Activated CD4-positive, alpha-beta T cell treated with anti-CD3 and anti-CD28 coated beads, Interleukin-10, Interleukin-2, amounts not matched to agents 100 ng/mL and 50 ng/mL, durations not matched to agents 16 hours and 8 hours (primary cell): ENCODE measurements at places on chromosomes 3 and 15.

DNA sequence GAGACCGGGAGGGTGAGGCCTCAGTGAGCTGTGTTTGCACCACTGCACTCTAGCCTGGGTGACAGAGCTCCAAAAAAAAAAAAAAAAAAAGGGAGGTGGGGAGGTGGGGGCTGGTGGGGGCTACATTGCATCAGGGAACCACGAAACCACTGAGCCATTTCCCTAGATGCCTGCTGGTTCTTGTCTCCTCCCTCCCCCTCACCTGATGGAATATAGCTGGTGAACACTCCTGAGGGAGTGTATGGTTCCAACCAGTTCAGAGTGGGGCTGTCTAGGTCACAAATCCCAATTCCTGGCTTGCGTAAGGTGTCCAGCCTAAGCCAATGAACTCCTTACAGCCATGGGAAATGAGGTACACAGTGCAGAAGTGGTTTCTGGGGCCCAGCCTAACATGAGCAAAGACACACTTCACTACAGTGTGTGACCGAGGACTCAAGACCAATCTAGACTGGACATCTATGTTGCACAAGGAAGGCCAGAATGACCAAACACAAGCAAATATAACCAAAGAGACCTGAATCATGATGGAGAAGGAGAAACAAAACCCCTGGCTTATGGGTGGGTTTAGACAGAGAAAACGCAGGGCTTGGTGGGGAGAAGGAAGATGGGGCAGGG lies 39.1 kb upstream of the OSBPL11 start:
- DNase-seq: no peak

GRCh38 chr15:64163659-64164362 lies 989 bp upstream of the PPIB start:
- peak; percentile 23 for DNase-seq

DNA sequence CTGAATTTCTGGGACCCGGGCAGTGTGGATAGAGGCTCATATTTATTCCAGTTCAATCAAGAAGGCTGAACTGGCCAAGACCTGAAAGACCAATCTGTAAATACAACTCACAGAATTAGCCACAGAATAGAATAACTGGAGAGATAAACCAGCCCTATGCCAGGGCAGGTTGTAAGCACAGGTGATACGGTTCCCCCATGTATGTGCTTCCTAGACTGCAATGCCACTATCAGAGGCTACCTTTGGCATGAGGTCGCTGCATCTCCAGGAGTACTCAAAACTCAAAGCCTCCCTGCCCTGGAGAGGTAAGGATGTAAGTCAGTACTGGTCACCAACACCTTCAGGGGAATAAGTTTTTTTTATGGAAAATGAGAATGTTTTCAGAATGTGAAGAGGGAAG lies 235.5 kb downstream of the NR1D2 start:
- DNase-seq: no peak

DNA sequence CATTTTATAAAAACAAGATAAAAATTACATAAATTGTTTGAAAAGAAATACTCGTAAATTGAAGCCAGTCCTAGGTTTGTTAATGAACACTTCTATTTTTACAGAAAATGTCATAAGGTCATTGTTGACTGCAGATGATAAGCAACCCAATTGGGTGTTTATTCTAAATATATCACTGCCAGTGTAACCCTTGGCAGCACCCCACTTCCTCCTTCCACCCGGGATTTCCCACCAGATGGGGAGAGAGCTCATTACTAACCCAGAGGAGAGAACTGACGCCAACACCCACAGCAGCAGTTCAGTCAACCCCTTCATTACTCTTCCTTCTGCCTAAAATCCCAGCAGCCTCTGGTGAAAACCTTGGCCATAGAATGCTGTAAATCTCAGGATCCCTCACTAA lies 307.6 kb downstream of the GAP43 start:
- DNase-seq: no peak

GRCh38 chr15:70195587-70196305 lies 98.0 kb upstream of the TLE3 start:
- no peak for DNase-seq

DNA sequence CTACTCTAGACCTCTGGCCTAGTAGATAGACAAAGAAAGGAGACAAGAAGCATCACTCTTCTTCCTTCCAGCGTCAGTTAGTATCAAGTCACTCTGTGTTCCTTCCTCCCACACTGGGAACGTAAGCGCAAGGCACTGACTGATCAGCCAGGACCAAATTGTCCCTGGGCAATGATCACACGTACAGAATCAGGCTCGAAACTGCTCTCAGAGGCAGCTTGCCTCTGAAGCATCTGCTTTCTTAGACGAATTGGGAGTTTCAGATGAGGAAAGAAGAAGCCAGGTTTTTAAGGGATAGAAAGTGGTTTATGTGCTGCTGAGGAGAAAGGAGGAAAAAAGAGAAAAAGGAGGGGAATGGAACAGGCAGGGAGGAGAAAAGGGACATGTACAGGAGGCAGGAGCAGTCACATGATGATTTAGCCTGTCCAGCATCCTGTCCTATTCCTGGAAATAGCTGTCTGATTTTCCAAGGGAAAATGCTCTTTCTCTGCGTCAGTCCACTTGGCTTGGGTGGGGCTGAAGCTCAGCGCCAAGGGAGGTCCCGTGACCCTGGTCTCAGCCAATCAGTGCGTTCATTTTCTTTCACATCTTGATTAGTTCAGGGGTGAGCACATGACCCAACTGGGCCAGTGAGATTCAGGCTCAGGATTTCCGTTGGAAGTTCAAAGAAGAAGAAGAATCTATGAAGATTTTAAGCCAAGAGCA lies 102.0 kb upstream of the PRICKLE2 start:
- DNase-seq: no peak

DNA sequence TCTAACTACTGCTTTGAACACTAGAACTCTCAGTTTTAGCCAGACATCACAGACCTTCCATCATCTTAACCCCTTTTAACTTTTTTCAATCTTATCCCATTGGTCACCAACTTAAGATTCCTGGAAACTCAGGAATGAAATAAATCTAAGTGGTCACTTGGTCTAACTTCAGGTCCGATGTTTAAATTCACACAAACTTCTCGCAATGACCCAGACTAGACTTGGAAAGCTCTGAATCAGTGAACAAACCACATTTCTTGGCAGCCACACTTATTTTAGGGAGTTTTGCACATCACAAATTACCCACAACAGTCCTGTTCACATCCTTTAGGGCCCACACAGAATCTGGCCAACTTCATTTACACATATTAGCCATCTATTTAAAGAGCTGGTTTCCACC lies 118.9 kb downstream of the MAGI1 start:
- DNase-seq: no peak

GRCh38 chr15:85035980-85036379 lies 54.3 kb downstream of the PDE8A start:
- no peak for DNase-seq

GRCh38 chr15:33152502-33153109 lies 41.9 kb downstream of the FMN1 start:
- no peak for DNase-seq

DNA sequence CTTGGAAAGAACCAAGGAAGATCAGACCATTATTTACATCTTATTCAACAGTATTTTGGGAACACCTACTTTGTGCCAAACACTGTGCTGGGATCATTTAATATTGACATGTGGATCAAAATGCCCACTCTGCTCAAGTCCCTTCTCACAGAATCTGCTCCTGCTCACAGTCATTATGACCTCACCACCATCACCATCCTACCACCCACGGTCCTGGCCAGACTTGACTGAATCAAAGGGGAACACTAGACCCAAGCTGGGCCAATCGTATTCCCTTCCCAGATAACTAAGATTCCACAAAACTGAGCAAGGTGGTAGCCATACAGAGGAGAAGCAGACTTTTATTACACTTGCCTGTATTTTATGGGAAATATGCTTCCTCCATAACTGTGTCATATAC lies 3.4 kb upstream of the CEP152 start:
- no peak for DNase-seq

DNA sequence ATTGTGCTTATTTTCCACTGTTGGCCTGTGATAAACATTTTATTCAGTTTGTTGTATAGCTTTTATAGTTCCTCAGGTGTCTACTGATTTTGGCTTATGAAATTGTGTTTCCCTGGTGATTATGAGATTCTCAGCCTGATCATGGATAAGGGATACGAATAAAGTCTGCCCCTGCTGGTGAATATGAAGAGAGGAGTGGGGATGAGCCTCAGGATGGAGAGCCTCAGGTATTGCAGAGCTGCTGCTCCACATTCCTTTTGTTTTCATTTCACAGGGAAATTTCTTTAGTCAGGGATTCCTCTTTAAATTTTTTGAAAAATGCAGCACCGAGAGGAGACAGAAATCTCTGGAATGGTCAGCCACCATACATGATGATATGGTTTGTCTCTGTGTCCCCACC lies 14.7 kb upstream of the RAB6B start:
- no peak for DNase-seq

DNA sequence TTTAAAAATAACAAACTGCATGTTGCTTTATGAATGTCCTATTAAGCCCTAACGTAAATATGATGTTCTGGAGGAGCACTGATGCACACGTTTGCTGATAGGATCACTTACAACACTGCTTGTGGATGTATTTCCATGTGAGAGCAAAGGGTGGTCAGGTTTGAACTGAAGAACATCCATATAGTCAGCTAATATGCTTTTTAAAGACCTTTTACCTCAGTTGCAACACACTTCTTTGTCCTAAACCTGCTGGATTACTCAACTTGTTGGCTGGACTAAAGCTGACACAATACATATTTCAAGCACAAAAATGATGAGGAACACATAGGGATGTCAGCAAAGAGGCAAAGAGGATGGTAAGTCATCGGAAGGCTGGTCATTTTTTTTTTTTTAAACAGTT lies 186.6 kb downstream of the TIGIT start:
- no peak for DNase-seq

DNA sequence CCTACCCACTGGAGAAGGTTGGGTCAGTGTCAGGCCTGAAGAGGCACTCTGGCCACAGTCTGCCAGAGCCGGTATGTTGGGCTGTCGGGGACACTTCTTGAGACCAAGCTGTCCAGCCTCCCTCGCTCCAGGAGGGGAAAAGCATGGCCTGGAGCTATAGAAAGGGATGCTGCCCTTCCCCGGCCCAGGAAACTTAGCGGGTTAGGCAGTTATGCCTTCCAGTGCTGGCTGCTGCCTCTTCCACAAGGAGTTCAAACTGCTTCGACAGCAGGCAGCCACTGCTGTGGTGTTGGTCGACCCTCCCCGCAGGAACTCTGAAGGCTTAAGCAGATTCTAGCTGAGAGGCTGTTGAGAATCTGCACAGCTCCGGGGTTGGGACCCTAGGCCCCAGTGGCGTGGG lies 819.4 kb downstream of the DIPK2A start:
- no peak for DNase-seq

- DNase-seq: no peak
Measured at GRCh38 chr3:187629711-187630110, 40.5 kb downstream of the SST start.

DNA sequence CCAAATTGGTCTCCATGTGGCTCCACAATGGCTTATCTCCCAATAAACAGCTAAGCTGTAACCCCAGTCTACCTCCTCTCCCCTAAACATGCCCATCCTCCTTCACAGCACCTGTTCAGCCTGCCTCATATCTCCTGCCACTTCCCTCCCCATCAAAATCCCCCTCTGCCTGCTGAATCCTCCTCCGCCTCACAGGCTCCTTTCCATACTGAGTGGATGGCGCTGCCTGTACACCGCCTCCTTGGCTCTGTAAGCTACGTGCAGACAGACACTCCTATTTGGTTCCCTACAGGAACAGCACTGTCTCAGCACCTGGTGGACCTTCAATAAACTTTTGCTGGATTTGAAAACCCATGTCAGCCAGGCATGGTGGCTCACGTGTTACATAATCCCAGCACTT lies 53.7 kb downstream of the ADCY5 start:
- DNase-seq: no peak

DNA sequence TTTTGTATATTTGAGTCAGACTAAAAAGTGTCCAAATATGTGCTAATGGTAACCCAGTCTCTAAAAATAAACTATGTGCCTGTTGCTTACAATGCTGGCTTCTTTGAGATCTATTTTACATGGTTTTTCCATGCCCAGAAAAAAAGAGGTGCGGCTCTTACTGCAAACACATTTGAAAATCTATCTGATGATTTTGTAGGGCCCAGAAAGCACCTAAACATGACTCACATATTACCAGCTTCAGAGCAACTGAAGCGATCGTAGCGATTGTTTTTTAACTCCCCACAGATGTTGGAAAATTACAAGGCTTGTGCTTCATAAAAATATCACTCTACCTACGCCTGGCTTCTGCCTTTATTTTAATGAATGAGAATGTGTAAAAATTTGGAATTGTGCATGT lies 53.5 kb downstream of the SUCNR1 start:
- DNase-seq: no peak

DNA sequence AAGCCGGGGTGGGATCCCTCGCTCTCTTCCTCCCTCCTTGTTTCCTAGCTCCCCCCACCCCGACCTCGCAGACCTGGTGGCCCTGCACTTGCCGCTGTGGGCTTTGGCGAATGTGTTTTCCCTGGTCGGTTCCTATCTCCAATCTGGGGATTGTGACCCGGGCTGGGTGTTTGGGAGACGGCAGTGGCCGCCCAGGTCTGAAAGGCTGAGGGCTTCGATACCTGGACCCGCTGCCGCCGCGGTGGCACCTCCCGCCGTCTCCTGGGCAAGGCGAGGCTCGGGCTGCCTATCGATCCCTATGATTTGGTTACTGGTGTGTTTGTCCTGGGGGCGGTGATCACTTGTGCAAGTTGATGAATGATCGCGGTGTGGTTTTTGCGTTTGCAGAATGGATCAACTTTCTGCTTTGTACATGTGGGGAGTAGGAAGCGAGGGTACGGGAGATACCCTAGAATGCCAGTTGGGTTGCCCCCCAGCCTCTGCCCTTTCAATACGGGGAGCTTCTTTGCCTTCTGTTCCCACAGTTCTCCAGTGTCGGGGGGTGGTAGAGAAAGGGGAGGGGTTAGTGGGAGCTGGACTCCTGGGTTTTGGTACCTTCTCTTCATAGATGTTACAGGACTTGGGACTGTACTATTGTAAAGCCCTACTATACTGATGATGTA lies 3.0 kb downstream of the BBX start:
- peak; percentile 20 for DNase-seq

GRCh38 chr15:66294157-66294931 lies 976 bp downstream of the DIS3L start:
- DNase-seq: peak; percentile 42

GRCh38 chr3:106783231-106783630 lies 594.0 kb upstream of the CCDC54 start:
- no peak for DNase-seq

DNA sequence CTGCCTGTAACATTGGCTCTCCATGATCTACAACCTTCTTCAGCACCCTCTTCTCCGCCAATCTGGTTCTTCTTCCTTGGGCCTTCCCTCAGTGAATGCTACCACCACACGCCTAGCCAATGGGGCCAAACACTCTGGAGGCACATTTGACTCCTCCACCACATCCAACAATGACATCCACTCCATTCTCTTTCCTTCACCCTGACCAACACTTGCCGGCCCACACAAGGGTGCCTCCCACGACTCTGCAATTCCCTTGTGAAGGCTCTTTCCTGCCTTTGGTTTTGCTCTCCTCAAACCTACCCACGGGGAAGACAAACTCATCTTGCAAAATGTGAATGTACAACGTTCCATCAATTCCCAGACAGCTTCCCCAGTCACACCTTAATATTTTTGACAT lies 263.8 kb downstream of the FOXP1 start:
- DNase-seq: no peak
